AG09309 (cell line): ENCODE measurements at places on chromosomes 4 and X.

DNA sequence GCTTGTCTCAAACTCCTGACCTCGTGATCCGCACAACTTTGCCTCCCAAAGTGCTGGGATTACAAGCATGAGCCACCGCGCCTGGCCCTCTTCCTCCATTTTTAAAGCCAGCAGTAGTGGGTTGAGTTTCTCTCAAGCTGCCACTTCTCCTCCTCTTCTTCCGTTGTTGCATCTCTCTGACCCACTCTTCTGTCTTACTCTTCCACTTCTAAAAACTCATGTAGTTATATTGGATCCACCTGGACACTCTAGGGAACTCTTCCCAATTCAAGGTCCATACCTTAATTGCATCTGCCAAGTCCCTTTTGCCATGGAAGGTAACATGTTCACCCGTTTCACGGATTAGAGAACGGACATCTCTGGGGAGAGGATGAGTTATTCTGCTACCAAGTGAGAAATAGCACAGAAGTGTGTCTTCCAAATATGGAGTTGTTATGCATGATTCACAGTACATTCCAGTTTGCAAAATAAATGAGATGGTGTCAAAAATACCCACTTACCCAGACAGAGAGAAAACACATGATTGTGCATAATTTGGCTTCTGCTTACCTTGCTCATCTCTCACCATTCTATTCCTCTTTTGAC, 51.8 kb downstream of the GBA3 start:
- no peak for DNase-seq

DNA sequence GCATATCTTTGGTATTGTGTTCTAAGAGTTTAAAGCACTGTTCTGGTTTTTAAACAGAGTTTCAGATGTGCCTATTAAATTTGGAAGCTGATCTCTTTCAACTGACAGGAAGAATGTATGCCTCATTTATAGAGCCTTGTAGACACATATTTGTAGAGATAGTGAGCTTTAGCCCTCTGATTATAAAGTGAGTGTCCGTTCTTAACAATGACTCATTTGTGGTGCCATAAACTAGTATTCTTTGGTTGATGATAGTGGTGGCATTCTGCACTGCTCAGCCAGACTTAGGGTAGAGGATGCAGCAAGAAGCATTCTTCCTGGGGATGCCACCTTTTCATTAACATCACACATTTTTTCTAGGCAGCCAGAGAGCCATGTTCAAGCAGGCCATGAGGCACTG, 121.7 kb downstream of the TLL1 start:
- no peak for DNase-seq

DNA sequence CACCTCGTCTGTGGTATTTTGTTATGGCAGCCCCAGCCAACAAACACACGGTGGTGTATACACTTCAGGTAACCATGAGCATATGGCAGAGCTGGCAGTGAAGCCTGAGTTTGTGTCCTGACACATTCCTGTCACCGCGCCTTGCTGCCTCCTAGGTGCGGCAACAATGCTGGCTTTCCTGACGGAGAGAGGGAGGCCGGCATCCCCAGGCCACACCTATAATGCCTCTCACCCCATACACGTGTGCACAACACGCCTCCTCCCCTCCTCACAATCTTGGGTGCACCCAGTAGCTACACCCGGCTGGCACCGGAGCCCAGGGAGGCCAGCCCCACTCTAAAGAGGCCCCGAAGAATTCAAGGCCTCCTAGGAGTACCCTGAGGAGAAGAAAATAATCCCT, 158.5 kb downstream of the NSUN7 start:
- no peak for DNase-seq

DNA sequence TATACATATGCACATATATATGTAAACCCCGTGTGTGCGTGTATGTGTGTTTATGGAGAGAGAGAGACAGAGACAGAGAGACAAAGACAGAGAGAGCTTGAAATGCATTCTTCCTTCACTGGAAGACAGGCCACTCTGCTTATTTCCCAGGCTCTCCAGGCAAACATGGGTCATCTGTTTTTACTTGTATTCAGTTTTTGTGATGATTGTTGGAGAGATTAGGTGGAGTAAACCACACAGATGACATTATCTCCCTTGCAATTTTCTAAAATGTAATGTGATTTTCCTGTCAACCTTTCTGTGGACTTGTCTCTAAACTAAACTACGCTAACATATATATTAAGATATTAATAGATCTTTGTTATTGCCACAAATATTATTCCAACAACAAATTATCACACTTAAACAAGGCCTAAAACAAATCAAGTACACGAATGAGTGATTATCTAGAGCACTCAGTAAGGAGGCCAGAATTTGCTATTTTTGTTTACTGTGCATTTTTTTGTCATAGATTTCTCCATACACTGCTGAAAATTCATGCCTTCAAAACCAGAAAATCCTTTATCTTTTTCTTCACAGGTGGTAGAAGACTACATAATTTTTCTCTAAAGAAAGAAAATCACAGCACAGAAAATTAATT, 251.8 kb upstream of the SLIT2 start:
- no peak for DNase-seq

DNA sequence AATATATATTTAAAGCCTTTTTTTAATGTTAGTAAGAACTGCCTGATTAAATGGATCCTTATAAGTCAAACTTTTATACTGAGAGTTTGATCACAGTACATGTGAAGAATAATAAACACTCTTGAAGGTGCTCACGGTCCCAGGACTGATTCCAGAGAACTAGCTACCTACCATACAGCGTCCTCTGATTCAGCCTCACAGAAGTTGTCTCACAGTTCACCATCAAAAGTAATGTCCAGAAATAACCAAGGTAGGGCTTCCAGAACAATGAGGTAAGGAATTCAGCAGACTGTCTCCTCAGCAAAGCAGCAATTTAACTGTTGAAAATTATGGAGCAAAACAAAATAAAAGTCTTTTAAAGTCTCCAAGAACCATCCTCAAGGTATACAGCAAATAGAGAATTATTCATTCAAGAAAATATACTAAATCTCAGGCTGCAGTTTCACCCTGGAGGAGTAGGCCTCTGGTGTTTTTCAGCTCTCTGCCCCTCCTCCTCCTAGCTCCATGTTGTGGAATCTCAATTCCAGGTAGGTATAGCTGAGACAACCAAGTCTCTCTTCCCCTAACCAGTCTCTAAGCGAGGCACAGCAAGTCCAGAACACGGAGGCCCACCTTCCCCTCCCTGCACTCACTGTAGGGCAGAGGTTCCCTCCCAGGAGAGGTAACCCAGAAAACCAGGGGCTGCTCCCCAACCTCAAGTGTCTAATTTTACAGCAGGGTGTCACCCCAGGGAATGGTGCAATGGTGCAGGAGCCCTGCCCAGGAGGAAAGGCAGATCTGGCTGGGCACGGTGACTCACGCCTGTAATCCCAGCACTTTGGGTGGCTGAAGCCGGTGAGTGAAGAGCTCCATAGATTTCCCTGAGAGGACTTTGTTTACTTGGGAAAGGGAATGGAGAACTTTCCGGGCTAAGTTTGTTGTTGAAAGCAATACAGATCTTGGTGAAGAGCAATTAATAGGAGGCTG, 28.6 kb downstream of the FAM241A start:
- no peak for DNase-seq

DNA sequence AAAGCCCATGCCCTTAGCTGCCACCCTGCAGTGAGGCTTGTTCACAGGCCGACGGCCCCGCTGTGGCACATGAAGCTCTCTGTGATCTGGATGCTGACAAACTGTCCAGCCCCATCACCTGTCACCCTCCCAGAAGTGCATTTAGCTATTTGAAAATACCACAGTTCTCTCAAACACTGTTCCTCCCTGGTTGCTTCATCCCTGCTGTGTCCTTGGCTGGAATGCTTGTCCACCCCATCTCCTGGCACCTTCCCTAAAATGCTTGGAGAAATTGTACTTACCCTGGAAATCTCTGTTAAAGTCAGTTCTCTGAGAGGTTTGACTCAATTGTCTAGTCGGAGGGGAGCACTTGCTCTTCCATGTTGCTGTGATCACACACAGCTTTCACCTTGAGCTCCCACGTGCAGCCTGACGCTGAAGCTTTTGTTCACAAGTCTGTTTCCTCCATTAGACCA, 10.1 kb downstream of the SYNPO2 start:
- DNase-seq = no peak

GRCh38 chr4:4770610-4771009, 88.9 kb upstream of the MSX1 start:
- no peak for DNase-seq

DNA sequence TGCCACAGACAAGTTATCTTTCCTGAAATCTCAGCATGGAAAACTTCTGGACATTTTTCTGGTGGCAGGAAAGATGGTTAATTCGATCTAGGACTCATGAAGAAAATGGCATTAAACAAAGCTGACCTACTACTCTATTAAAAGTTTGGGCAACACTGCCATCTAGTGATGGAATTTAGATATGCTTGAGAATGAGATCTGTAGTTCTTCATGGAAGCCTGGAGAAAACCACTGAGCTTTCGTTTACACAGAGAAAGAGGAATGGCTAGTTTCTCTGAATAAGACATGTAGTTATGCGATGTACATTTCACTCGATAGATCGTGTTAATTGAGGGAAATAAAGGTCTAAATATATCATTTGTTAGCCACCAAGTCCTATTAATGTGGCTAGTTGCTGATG, 51.7 kb upstream of the CHRDL1 start:
- DNase-seq = peak; percentile 33

- no peak for DNase-seq
Observed at GRCh38 chr4:37889849-37890800, 759 bp upstream of the TBC1D1 start.

GRCh38 chrX:25241461-25241860, 225.7 kb upstream of the ARX start:
- DNase-seq = no peak

DNA sequence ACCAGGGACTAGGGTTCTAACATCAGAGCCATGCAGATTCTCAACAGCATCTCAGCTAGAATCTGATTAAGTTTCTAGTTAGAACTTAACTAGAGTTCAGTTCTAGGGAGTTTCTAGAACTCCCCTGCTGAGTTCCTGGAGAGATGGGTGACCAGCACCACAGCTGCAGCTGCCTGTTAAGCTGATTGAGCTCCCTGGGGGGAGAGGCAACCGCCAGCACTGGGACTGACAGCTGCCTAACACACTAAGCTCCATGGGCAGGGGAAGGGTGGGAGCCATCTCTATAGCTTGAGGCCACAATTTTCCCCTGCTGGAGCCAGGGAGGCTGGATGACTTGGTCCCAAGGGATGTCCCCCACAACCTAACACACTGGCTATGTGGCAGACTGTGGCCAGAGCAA, 84.2 kb downstream of the CHIC1 start:
- DNase-seq = no peak

GRCh38 chr4:24260923-24261564, 323.3 kb downstream of the DHX15 start:
- DNase-seq = no peak

GRCh38 chr4:147064856-147065255, 119.2 kb upstream of the TTC29 start:
- no peak for DNase-seq

- no peak for DNase-seq
Observed at GRCh38 chrX:19897091-19897490, 9.7 kb upstream of the SH3KBP1 start.

DNA sequence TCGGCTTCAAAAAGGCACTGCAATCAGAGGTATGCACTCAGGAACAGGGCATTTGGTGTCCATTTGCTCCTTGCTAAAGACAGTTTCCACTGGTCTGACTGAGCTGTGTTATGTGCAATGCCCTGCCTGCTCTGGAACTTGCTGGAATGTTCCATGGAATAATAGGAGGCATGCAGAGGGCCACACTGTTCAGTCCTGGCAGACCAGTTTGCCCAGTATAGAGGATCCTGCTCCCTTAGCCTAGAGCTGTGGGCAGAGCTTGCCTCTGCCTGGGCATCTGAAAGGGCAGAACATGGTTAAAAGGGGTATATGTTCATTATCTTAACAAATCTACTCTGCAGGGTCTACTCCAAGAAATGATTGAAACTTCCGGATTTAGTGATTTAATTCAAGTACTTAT, 27.8 kb upstream of the CD99L2 start:
- DNase-seq = peak; percentile 5

DNA sequence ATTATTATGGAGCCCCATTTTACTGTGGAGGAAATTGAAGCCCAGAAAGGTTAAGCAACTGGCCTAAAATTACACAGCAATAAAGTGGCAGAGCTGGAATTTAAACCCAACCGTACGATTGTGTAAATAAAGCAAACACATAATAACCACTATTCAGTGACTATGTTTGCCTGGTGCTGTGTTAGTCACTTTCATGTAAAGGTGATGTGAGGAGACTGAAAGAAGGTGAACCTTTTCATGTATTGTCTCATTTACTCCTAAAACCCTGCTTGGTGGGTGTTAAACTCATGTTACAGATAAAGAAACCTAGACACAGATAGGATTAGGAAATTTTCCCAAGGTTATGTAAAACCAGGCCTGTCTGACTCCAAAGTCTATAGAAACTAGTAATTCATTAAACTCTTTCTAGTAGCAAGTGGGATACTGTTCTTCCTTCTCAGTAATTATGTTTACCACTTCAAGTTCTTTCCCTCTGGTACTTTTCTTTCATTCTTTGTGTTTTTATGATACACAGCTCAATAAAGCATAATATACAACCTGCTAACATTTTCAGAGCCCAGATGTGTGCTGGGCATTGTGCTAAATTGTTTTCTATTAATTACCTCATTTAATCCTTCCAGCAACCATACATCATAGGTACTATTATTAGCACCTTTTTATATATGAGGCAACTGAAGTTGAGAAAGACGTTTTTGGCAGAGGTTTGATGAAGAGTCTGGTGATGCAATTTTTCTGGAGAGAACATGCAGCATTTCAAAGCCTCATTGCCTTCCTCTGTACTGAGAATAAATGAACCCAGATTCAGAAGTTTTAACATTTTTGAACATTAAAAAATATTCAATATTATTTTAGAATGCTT, 202.7 kb downstream of the SPRY1 start:
- peak; percentile 54 for DNase-seq

DNA sequence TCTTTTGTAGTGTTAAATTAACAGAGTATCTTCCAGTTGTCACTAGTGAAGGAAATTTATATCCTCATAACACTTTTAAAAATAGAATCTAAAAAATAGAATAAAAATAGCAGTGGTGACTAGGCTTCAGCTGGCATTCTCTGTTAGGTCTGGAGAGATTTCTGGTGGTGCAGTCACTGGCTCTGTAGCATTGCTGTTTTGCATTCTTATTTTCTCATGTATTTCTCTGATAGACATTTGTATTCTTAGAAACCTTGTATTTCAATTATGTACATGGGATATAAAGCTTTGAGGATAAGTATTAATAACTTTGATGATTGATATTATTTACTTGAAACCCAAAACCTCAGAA, 87.6 kb downstream of the TMEM131L start:
- no peak for DNase-seq

GRCh38 chr4:87078987-87079486, 141.4 kb downstream of the KLHL8 start:
- peak; percentile 77 for DNase-seq

- DNase-seq = no peak
Observed at GRCh38 chr4:57071326-57071725, 38.9 kb downstream of the IGFBP7 start.

- peak; percentile 1 for DNase-seq
Observed at GRCh38 chrX:51568586-51568985, 50.1 kb downstream of the CENPVL3 start.

- no peak for DNase-seq
Observed at GRCh38 chr4:22090661-22091351, 142.2 kb upstream of the KCNIP4 start.

GRCh38 chrX:1851527-1851926, 236.7 kb downstream of the ASMT start:
- no peak for DNase-seq
